Fibroblast of lung (primary cell): ENCODE measurements at places on chromosomes 1 and 21.

GRCh38 chr1:175602026-175602585 is 141.3 kb downstream of the TNR start:
- H3K27ac ChIP-seq: no peak overlapping the region
- H3K4me3 ChIP-seq: no peak overlapping the region
- DNase-seq: no peak
- no peaks in the 10 kb centered on the region for H3K4me1 ChIP-seq

- DNase-seq: no peak
- no peak overlapping the region for H3K27ac ChIP-seq
- no peak overlapping the region for H3K4me3 ChIP-seq
- no peaks in the 10 kb centered on the region for H3K4me1 ChIP-seq
These were observed 283.0 kb upstream of the PLXNA2 start for GRCh38 chr1:208527156-208527555.

- H3K27ac ChIP-seq: no peak overlapping the region
- no peaks in the 10 kb centered on the region for H3K4me1 ChIP-seq
- no peaks in the 10 kb centered on the region for H3K36me3 ChIP-seq
These were observed 30.6 kb downstream of the FRRS1 start for GRCh38 chr1:99735852-99736251.

GRCh38 chr1:82400521-82400920 is 599.8 kb downstream of the ADGRL2 start:
- H3K27me3 ChIP-seq: no peaks in the 10 kb centered on the region
- DNase-seq: no peak
- no peaks in the 10 kb centered on the region for H3K4me1 ChIP-seq
- no peaks in the 10 kb centered on the region for H3K36me3 ChIP-seq
- H3K4me3 ChIP-seq: no peak overlapping the region

- H3K36me3 ChIP-seq: no peaks in the 10 kb centered on the region
- H3K27ac ChIP-seq: no peak overlapping the region
- no peak overlapping the region for H3K4me3 ChIP-seq
- no peaks in the 10 kb centered on the region for H3K27me3 ChIP-seq
- peaks cover 2% of the 10 kb centered on the region for H3K4me1 ChIP-seq
- no peak for DNase-seq
These were observed 98.5 kb downstream of the CDC42BPA start for GRCh38 chr1:227219715-227220292.

- H3K4me1 ChIP-seq: no peaks in the 10 kb centered on the region
- H3K4me3 ChIP-seq: no peak overlapping the region
- H3K27me3 ChIP-seq: no peaks in the 10 kb centered on the region
These were observed 57.7 kb upstream of the DPT start for GRCh38 chr1:168786476-168787330.

- H3K4me1 ChIP-seq: no peaks in the 10 kb centered on the region
- DNase-seq: no peak
- peaks cover 5% of the 10 kb centered on the region for H3K27me3 ChIP-seq
- H3K27ac ChIP-seq: no peak overlapping the region
- no peaks in the 10 kb centered on the region for H3K36me3 ChIP-seq
These were observed 17.0 kb downstream of the LHX4 start for GRCh38 chr1:180247061-180247460.

- no peak overlapping the region for H3K4me3 ChIP-seq
- no peak overlapping the region for H3K27ac ChIP-seq
- no peaks in the 10 kb centered on the region for H3K36me3 ChIP-seq
- H3K27me3 ChIP-seq: no peaks in the 10 kb centered on the region
These were observed 102.3 kb upstream of the NEK7 start for GRCh38 chr1:198054510-198054909.

- no peak for DNase-seq
- no peaks in the 10 kb centered on the region for H3K4me1 ChIP-seq
- no peak overlapping the region for H3K27ac ChIP-seq
- H3K36me3 ChIP-seq: no peaks in the 10 kb centered on the region
These were observed 3.3 kb upstream of the MYOG start for GRCh38 chr1:203089001-203089650.

GRCh38 chr21:43933199-43933598 is 68.2 kb downstream of the AGPAT3 start:
- no peaks in the 10 kb centered on the region for H3K36me3 ChIP-seq
- H3K4me1 ChIP-seq: no peaks in the 10 kb centered on the region
- no peak overlapping the region for H3K4me3 ChIP-seq
- H3K27ac ChIP-seq: no peak overlapping the region
- no peaks in the 10 kb centered on the region for H3K27me3 ChIP-seq

DNA sequence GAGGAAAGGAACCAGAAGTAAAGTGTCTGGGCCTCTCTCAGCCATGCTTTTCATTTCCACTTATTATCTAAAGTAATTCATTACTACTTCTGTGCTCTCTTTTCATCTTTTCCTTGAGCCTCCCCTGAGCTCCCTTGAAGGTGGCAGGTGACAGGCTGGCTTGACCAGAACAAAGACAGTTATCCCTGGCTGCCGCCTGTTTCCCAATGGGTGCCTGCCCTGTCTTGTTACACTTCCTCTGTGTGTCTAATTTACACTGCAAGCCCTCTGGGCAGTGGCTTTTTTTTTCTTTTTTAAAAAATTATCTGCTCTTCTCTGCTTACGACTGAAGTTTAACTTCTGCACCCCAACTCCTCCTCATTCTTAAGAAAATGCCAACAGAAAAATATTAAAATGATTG is 113.4 kb downstream of the NGF start:
- H3K27ac ChIP-seq: no peak overlapping the region
- H3K27me3 ChIP-seq: no peaks in the 10 kb centered on the region
- DNase-seq: no peak
- H3K4me1 ChIP-seq: peaks cover 5% of the 10 kb centered on the region

GRCh38 chr1:150789396-150789795 is 18.7 kb downstream of the CTSK start:
- no peaks in the 10 kb centered on the region for H3K36me3 ChIP-seq
- no peak overlapping the region for H3K4me3 ChIP-seq
- H3K27me3 ChIP-seq: no peaks in the 10 kb centered on the region

- H3K4me1 ChIP-seq: no peaks in the 10 kb centered on the region
- no peak overlapping the region for H3K27ac ChIP-seq
- H3K27me3 ChIP-seq: no peaks in the 10 kb centered on the region
- H3K36me3 ChIP-seq: no peaks in the 10 kb centered on the region
- DNase-seq: no peak
These were observed 21.2 kb downstream of the GBP2 start for GRCh38 chr1:89104687-89105086.

DNA sequence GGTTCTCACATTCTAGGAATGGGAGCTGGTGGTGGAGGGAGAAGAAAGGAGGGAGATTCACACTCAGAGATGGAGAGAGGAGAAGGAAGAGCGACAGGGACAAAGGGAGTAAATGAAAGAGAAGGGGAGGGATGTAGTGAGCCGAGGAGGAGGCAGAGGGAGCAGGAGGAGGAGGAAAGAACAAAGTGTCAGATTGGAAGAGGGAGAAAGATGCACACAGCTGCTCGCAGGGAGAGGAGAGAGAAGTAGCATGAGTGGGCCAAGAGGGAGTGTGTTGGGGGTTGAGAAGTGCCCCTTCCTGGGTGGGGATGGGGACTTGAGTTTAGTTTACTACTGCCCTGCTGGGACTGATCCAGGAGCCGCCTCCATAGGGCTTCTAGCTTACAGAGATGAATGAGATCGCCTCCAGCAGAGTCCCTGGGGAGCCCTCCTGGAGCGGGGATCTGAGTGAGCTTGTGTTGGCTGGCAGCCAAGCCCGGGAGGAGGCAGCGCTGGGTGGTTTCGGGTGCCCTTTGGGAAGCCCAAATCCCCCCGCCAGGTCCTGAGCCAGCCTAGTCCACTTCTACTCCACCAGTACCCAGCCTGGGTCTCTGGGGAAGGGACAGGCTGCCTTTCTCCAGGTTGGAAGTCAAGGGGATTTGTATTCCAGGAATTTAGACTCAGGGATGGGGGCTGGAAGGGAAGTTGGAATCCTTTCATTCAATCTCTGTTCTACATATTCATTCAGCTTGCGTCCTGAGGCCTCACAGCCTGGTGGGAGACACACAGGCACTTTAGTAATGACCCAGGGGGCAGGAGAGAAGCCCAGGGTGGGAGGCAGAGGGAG is 20.9 kb downstream of the PTPRU start:
- no peak overlapping the region for H3K27ac ChIP-seq
- DNase-seq: peak; percentile 67
- no peaks in the 10 kb centered on the region for H3K36me3 ChIP-seq
- no peaks in the 10 kb centered on the region for H3K4me1 ChIP-seq
- no peak overlapping the region for H3K4me3 ChIP-seq

DNA sequence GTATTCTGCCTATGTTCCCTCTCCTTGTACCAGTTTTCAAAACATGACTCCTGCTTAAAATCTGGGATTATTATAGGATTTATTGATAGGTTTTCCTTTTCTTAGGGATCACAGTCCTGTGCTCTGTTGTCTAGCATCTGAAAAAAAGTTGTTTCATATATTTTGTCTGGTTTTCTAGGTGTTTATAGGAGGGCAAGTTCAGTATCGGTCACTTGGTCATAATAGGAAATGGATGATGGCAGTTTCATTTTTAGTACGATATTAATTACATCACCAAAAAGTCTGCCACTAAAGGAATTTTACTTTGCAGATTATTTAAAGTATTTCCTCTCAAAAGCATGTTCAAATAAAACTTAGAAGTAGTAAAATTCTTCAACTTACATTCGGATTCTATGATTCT is 94.4 kb downstream of the RASAL2 start:
- DNase-seq: no peak
- H3K4me1 ChIP-seq: peaks cover 2% of the 10 kb centered on the region
- no peaks in the 10 kb centered on the region for H3K36me3 ChIP-seq
- no peaks in the 10 kb centered on the region for H3K27me3 ChIP-seq
- no peak overlapping the region for H3K4me3 ChIP-seq

DNA sequence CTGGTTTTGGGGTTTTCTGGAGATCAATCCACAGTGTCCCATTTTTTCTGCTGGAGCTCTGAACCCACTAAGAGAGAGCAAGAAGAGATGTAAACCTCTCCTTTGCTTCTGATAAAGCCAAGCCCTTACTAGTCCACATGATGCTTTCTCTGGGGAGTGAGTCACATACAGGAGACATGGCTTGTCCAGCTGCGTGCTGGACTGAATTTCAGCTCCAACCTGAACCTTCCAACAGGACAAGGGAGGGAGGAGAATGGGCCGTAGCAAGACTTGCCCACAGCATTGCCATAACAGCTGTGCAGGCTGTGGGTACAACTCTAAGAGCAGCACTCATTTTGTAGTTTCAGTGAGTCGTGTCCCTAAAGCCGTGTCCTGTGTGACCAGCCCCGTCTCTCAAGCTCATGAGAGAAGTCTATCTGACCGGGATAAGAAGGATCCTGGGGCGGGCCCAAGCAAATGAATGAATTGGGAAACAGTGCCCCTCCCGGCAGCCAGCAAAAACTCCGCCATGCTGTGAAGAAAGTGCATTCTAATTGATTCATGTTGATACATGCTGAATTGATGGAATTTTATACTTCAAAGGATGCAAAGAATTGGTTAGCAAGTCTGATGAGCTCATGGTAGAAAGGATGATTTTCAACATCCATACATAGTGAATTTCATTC is 195.2 kb downstream of the GABPA start:
- H3K4me1 ChIP-seq: peaks cover 5% of the 10 kb centered on the region

DNA sequence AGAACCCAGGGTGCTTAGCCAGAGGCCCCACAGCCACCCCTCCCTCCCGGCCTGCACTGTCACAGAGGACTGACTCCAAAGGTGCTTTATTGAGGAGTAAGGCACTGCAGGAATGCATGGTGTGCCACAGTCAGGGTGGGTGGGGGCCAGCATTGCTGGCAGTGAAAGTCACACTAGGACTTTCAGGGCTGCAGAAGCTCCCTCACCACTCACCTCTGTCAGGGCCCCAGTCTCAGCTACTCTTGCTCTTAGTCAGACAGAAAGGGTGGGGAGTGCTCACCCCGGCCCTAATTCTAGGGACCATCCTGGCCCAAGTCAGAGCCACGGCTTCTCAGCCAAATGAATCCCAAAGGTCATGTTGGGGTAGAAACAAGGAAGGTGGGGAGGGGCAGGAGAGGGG is 19.4 kb downstream of the KNCN start:
- no peaks in the 10 kb centered on the region for H3K36me3 ChIP-seq
- H3K27ac ChIP-seq: no peak overlapping the region
- peaks cover 36% of the 10 kb centered on the region for H3K27me3 ChIP-seq

- H3K27me3 ChIP-seq: no peaks in the 10 kb centered on the region
- H3K27ac ChIP-seq: no peak overlapping the region
- no peak overlapping the region for H3K4me3 ChIP-seq
- H3K36me3 ChIP-seq: no peaks in the 10 kb centered on the region
- no peak for DNase-seq
- H3K4me1 ChIP-seq: peaks cover 3% of the 10 kb centered on the region
These were observed 41.8 kb upstream of the C1orf198 start for GRCh38 chr1:230909974-230910754.

DNA sequence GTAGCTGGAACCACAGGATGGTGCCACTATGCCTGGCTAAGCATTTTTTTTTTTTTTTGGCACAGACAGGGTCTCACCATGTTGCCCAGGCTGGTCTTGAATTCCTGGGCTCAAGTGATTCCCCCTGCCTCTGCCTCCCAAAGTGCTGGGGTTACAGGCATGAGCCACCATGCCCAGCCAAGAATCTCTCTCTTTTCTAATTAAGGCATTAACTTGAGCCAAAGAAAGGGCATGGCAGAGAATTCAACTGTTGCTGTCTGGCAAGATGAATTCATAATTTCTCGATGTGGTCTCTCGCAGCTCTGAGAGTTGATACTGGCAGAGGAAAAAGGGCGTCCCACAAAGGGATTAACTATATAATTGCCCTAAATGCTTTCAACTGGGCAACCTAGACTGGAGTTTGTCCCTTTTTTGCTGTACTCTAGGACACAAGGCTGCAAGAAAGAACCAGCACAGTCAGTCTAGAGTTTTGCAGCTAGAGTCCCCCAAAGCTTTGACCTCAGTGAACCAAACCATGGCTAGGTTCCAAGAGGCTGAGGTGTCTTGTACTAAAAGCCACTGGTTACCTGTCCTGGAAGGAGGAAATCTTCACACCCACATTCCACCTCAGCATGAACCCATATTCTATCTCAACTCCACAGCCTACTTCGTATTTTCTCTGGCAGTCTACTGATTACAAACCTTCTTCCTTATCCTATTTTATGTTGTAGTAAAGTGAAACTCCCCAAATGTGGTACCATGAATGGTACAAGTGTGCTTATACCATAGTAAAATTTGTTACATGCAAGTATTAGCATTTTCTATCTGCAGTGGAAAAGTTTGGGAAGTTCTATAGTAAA is 51.2 kb downstream of the OPTC start:
- no peak overlapping the region for H3K27ac ChIP-seq
- no peak for DNase-seq
- H3K4me1 ChIP-seq: peaks cover 2% of the 10 kb centered on the region
- H3K27me3 ChIP-seq: no peaks in the 10 kb centered on the region
- no peak overlapping the region for H3K4me3 ChIP-seq
- no peaks in the 10 kb centered on the region for H3K36me3 ChIP-seq
